ENCODE measurements at places on chromosomes 5 and 9.
A peak's percentile ranks its signal among the peaks of the same experiment; 100 is the strongest.

- no peak for DNase-seq
Measured at GRCh38 chr5:135214897-135215616, 181.0 kb upstream of the PITX1 start.

- DNase-seq: no peak
Measured at GRCh38 chr9:79220251-79220650, 351.5 kb upstream of the TLE4 start.

DNA sequence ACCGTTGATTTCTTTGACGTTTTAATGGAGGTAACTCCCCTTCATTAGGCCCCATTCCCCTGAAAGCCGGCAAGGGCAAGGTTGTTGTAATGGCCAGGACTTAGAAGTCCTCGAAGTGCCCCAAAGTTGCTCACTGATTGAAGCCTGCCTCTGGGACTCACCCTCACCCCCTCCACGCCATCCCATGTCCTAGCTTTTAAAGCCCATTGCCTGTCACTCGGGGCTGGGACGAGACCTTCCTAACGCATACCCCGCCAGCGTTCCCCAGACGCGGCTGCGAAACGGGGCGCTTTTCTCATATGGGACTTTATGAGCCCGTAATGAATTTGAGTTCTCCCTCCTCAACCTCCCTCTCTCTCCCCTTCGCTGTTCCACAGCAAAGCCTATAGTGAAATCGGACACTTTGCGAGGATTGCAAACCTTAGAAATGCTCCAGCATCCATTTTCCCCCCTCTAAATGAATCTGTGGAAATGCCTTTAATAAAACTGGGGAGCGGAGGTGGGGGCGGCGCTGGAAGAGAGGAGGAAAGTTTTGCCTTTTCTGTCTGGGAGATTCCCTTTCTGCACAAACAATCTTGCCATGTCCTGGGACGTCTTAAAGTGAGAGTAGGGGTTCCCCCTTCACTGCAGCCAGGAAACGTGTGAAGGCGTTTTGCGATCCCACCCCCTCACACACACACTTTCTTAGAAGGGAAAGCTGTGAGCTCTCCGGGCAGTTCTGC, 1.5 kb downstream of the PAPPA start:
- DNase-seq: no peak

- no peak for DNase-seq
Measured at GRCh38 chr9:117886616-117887015, 182.4 kb downstream of the TLR4 start.

- DNase-seq: peak; percentile 28
Measured at GRCh38 chr5:83547161-83547560, 75.6 kb downstream of the VCAN start.

- DNase-seq: no peak
Measured at GRCh38 chr9:13586587-13587374, 307.3 kb upstream of the MPDZ start.

DNA sequence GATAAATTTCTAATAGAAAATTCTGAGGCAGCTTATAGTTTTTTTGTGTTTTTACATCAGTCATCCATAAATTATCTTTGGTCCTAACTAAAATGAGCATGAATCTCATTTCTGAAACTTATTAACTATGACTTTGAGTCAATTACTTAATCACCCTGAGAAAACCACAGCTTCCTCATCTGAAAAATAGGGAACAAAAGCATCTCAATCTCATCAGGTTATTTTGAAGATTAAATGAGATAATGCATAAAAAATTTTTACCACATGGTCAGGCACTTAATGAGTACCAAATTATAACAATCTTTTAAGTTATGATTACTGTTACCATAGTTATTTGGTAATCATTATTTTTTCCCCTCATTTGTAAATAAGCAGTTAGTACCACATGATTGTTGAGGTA, 279.1 kb downstream of the MAST4 start:
- no peak for DNase-seq

DNA sequence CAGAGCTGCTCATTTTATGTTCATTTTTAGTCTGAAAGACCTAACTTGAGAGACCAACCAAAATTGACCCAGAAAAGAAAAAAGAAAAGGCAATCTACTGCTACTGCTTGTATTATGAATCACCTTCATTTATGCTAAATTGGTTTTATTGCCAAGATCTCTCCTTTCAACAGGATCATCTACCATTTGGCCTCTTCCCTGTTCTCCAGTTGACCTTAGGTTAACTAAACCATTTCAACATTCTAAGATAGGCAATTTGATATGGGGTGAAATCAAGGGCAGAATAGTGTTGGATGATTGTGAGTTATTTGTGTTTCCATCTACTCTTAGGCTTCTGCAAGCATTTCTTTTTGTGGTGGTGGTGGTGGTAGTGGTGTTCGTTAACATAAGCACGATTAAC, 48.3 kb upstream of the POU4F3 start:
- no peak for DNase-seq

DNA sequence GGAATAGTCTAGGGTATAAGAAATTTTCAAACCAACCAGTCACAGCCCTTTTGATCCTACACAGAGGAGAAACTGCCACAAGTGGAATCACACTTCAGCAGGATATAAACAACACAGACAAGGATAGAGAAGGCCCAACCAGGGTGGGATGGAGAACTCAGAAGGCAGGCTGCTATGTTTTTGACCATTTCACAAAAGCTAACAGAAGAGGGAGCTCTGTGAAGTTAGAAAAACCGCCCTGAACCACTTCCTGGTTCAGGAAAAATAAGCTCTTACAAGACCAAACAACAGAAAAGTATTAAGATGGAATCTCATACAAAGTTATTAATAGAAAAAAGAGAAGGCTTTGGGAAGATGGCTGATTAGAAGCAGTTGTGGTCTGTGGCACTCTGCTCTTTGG, 960 bp upstream of the IFNB1 start:
- no peak for DNase-seq

GRCh38 chr5:57117596-57117995, 56.3 kb upstream of the GPBP1 start:
- DNase-seq: no peak

GRCh38 chr9:96022445-96023051, 147.1 kb downstream of the ERCC6L2 start:
- DNase-seq: no peak

DNA sequence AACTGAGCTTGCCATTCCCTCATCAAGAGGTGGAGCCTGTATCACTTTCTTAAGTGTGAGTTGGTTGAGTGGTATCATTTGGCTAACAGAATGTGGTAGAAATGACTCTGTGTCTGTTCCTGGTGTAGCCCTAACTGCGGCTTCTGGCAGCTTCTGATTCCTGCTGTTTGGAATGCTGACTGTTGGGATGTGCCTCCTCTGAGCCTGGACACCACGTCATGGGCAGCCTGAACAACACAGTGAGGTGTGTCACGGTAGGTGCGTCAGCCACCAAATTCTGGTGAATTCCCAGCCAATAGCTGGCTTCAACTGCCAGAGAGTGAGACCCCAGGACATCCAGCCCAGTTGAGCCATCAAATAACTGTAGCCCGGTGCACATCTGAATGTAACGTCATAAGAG, 6.1 kb upstream of the C9orf152 start:
- DNase-seq: no peak

DNA sequence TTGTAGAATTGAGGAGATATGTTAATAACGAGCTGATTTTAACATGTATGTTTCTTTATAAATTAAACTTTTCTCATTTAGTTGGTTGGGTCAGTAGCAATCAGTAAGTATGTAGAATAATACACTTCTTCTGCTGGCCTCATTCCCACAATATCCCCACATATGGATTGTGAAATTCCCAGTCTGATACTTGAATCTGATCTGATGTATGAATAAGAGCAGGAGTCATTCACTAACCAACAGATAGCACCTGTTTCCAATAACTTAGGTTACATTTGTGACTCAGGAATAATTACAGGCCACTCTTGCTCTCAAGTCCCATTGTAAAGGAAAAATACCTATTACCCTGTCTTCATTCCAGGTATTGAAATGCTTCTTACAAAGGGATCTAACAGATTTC, 23.9 kb downstream of the SLC36A1 start:
- DNase-seq: no peak

GRCh38 chr9:126504086-126504976, 109.4 kb upstream of the LMX1B start:
- no peak for DNase-seq

GRCh38 chr5:111731638-111732037, 25.4 kb downstream of the NREP start:
- no peak for DNase-seq

GRCh38 chr9:19102181-19102630, 498 bp downstream of the HAUS6 start:
- no peak for DNase-seq

DNA sequence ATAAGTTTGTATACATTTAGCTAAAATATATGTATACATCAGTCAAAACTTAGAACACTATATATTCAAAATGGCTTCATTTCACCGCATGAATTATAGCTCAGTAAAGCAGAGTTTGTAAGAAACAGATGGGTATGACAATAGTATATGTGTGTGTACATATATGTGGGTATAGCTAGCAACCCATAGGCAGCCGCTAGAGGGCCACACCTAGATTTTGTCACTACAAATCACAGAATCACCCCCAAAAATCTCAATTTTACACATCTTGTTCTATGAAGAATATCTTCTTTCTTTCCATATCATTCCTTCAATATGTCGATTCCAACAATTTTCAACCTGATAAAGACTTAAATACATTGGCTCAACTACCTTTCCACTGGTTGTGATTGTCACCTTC, 357.8 kb upstream of the CCNG1 start:
- no peak for DNase-seq

- DNase-seq: no peak
Measured at GRCh38 chr5:124701873-124702425, 44.5 kb downstream of the ZNF608 start.

- peak; percentile 12 for DNase-seq
Measured at GRCh38 chr9:27468462-27469110, 55.5 kb upstream of the IFNK start.

- DNase-seq: no peak
Measured at GRCh38 chr9:134488331-134489280, 153.0 kb upstream of the COL5A1 start.

DNA sequence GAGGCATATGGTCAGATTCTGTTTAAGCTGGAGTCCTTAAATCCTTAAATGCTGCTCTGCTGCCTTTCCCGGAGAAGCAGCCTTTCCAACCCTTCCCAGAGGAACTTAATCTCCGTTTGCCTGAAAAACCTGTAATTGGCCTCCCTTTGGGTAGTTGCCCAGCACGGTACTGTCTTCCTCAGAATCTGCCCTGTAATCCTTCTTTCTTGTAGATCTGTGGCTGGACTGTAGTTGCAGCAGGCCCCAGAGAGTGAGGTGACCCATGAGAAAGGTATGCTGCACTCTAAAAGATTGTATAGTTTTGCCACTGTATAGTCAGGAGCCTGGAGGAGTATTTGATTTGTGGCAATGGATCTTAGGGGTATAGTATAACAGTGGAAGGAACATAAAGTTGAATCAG, 11.7 kb downstream of the SPIN1 start:
- DNase-seq: peak; percentile 41

DNA sequence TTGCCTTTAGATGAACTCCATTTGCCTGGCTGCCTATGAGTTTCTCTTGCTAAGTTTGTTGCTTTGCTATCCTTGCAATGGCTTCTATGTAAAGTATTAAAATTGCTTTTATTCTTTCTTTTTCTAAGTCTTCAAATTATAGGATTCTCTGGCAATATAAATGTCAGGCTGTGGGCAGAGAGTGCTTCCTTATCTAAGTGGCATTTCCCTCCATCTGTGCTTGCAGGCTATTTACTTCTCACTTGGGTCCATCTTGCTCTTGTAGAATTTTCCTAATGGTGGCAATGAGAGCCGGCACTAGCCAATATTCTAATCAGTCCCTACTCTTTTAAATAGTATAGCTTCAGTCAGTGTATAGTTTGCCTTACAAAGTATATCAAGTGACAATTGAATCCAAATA, 63.3 kb downstream of the FAM174A start:
- no peak for DNase-seq

DNA sequence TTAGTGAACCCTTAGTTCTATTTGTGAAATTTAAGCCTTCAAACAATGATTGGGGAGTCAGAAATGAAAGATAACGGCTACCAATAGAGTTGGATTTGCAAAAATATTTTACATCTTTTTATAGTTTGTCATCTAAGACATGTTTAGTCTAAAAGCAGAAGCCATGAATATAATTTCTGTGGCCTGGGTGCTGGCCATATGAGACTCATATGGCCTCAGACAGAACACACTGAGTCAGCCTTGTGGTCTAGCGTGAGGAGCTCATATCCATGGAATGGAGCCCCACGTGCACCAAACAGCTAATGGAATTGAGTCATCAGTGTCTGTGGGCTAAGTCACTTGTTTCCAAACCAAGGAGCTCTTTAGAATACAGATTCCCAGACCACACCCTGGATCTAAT, 240.7 kb upstream of the NREP start:
- DNase-seq: peak; percentile 99

GRCh38 chr9:129568560-129569501, 52.1 kb downstream of the C9orf50 start:
- DNase-seq: no peak
